ENCODE measurements at places on chromosomes 16 and 17.

DNA sequence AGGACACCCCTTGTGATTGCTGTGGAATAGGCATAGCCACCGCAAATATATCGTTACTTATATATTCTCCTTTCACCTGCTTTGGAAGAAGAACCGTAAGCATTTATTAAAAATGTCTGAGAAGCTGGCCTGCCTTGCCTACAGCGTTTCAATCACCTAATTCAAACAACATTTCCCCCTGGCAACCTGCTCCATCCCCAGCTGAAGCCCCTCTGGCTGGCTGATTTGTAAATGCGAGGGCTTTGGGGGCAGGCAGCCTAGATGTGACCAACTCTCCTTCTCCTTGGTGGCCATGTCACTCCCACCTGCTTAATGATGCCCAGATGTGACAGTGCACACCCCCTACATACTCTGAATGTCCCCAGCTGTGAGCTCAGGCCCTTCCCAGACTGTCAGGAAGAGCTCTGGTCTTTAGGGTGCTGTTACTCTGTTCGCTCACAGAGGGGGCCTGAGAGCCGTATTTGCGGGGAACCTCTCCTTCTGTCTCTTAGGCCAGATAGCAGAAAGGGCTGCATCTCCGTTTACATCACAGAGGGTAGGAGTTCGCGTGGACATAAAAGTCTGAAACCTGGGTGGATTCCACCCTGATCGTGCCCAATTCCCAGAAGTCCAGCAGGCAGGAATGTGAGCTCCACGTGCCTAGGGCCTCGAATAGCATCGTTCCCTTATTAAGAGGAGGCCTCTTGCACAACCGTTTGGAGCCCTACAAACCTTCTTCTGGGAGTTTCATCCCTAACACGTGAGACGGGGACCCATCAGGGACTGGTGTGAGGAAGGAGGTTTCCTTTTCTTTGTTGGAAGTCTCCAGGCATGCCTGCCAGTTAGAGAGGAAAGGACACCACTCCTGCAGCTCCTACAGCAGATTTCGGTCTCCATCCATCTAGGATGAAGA, 2.4 kb upstream of the SDK2 start:
- no peak for DNase-seq

- no peak for DNase-seq
These were observed 178.0 kb downstream of the WWOX start for GRCh38 chr16:78277321-78278055.

DNA sequence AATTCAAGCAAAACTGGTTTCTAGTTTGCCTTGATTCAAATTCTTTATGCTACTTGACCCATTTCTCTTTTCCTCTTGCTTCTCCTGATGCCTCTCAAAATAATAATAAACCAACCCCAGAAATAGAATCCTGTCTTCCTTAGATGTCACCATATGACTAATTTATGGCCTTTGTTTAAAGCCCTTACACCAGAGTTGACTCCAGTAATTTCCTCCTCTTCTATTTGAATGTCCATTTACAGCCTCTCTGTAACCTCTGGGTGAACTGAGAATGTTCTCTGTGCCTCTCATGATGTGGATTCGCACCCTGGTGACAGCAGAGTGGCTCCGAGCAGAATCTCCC, 31.5 kb downstream of the ZFHX3 start:
- no peak for DNase-seq

GRCh38 chr17:74680941-74681340, 31.8 kb downstream of the CD300LF start:
- no peak for DNase-seq

DNA sequence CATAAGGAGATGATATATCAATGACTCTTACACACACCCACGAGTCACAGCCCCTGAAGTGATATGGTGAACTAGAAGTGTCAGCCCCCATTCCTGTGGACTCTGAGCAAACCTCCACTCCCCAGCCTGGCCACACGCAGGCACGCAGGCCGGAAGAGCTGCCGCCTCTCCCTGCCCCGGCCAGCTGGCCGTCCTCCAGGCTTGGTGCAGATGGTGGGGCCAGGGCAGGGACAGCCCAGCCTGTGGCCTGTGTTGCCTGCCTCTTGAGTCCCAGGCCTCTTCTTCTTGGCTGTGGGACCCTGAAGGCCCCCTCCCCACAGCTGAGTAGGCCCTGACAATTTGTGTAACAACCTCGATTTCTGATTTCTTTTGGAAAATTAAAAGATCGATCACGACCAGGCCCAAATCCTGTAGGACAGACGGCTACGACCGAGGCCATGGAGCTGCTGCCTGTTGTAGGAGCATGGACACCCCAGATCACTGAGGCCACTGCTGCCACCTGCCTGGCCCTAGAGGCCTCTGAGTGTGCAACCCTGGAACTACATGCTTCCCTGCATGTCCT, 10.0 kb upstream of the MPRIP start:
- DNase-seq = no peak

GRCh38 chr17:77535435-77535834, 394.7 kb downstream of the SEC14L1 start:
- DNase-seq = no peak

GRCh38 chr16:5024632-5025031, 9.1 kb downstream of the NAGPA start:
- DNase-seq = no peak

Measured in stimulated activated CD4-positive, alpha-beta T cell treated with anti-CD3 and anti-CD28 coated beads, Interleukin-12 subunit alpha, Interleukin-12 subunit beta, amount 100 ng/mL, for 4 hours (primary cell).